Transverse colon (tissue), 4 donors: ENCODE measurements at places on chromosomes 12 and 14. TPM values are rescaled to one million over a fixed set of nuclear protein-coding genes. Genes with fewer than 3 reads are reported as not detected.

DNA sequence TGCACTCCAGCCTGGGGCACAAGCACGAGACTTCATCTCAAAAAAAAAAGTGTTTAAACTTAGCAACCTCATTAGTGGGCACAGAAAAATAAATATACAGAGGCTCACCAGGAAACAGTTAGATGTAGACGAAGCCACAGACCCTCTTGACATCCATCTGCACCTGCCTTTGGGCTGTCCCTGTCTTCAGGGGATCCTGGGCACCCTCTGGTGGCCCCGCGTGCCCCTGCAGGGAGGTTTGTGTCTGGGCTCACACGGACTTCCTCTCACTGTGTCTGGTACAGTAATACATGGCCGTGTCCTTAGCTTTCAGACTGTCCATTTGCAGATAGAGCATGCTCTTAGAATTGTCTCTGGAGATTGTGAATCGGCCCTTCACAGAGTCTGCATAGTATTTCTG lies 916.5 kb downstream of the TMEM121 start:
- DNase-seq, result no peak
- no peaks in the 10 kb centered on the region for H3K36me3 ChIP-seq
- H3K27me3 ChIP-seq, result no peaks in the 10 kb centered on the region
- H3K27ac ChIP-seq, result no peak overlapping the region
- no peaks in the 10 kb centered on the region for H3K4me1 ChIP-seq
- no peak overlapping the region for H3K4me3 ChIP-seq

DNA sequence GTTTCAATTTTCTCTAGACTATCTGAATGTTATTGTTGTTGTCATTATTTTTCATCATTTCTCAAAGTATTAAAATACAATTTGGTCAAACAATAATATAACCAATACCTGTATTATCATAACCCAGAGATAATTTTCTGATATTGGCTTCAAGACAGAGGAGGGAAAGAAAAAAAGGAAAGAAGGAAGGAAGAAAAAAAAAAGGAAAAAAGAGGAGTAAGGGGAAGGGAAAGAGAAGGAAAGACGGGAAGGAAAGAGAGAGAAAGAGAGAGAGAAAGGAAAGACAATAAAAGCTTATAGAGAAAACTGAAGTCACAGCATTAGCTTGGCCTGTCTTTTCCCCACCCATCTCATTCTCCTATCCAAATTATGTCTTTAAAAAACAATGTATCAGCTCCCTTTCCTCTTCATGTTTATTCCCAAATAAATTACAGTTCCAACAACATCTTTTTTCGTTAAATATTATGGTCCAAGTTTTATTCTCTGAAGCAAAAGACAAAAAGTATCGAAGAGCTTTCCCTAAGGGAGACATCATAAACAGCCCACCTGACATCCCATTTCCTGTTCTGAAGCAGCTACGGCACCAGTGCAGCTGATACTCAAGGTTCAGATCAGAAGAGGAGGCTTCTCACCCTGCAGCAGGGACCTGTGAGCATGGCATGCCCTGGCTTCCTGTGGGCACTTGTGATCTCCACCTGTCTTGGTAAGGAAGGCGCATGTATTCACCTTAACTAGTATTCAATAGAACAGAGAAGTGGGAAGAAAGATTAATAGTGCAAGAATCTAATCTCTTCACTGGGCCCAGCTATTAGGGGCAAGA lies 308.3 kb downstream of the DAD1 start:
- H3K4me3 ChIP-seq, result no peak overlapping the region
- peaks cover 4% of the 10 kb centered on the region for H3K27me3 ChIP-seq
- no peaks in the 10 kb centered on the region for H3K4me1 ChIP-seq
- H3K27ac ChIP-seq, result no peak overlapping the region
- DNase-seq, result no peak

- DNase-seq, result peak; percentile 63
- H3K36me3 ChIP-seq, result no peaks in the 10 kb centered on the region
- H3K4me3 ChIP-seq, result no peak overlapping the region
- no peaks in the 10 kb centered on the region for H3K27me3 ChIP-seq
These were observed 95.7 kb downstream of the RFLNA start for GRCh38 chr12:124390442-124391097.

DNA sequence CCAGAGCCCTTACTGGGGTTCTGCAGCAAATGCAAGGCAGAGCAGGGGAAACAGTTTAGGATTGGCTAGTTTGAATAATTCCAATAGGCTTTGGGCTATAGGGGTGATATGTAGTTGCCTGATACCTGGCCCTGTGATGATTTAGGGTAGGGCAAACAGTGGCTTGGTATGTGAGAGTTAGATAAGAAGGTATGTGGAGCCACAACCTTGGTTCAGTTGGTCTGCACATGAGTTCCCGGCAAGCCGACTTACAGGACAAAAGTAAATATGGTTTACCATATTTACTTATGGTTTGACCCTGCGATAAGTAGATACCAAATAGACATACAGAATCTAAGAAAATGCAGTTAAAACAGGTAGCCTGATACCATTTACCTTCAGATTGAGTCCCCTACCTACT lies 8.3 kb upstream of the CAPRIN2 start:
- no peak overlapping the region for H3K27ac ChIP-seq
- H3K36me3 ChIP-seq, result no peaks in the 10 kb centered on the region
- no peaks in the 10 kb centered on the region for H3K27me3 ChIP-seq
- no peaks in the 10 kb centered on the region for H3K4me1 ChIP-seq

DNA sequence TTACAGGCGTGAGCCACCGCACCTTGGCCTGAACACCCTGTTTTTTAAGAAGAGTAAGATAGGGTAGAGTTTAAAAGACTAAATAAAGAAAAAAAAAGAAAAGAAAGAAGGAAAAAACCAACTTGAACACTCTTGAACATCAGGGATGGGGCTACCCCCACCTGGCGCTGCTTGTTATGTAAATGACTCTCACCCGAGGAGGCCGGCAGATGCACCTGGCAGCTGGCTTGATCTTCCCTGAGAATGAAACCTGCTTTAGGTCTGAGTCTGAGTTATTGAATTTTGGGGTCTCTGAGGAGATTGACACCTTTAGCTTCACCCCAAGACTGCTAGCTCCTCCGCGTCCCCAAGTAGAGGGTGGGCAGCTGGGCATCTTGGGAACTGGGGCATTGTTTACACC lies 15.5 kb upstream of the MEG3 start:
- H3K36me3 ChIP-seq, result no peaks in the 10 kb centered on the region
- no peak overlapping the region for H3K4me3 ChIP-seq
- H3K4me1 ChIP-seq, result no peaks in the 10 kb centered on the region
- H3K27me3 ChIP-seq, result no peaks in the 10 kb centered on the region

AICDA gene
- not detected for total RNA-seq

ASB2 gene
- total RNA-seq, result 29.2 TPM

LRR1 gene
- total RNA-seq, result 12.4 TPM

MYG1 gene
- 12.7 TPM for total RNA-seq

DNA sequence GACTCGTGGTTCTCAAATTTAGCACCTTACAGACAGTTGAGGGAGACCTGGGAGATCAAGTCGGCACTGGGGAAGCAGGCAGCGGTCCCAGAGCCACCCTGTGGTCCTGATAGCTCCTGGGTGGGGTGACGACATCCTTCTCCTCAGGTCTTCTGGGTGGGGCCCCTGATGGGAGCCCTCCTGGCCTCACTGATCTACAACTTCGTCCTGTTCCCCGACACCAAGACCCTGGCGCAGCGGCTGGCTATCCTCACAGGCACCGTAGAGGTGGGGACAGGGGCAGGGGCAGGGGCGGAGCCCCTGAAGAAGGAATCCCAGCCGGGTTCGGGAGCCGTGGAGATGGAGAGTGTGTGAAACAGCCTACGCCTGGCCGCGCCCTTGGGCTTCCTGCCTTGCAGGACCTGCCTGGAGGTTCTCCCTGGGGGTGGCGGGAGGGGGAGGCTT lies 2.6 kb downstream of the AQP6 start:
- no peak for DNase-seq
- H3K4me3 ChIP-seq, result no peak overlapping the region
- H3K36me3 ChIP-seq, result no peaks in the 10 kb centered on the region

GRCh38 chr12:79681008-79681590 lies 9.7 kb downstream of the PAWR start:
- no peak overlapping the region for H3K4me3 ChIP-seq
- H3K27ac ChIP-seq, result no peak overlapping the region
- H3K27me3 ChIP-seq, result no peaks in the 10 kb centered on the region
- no peak for DNase-seq

DNA sequence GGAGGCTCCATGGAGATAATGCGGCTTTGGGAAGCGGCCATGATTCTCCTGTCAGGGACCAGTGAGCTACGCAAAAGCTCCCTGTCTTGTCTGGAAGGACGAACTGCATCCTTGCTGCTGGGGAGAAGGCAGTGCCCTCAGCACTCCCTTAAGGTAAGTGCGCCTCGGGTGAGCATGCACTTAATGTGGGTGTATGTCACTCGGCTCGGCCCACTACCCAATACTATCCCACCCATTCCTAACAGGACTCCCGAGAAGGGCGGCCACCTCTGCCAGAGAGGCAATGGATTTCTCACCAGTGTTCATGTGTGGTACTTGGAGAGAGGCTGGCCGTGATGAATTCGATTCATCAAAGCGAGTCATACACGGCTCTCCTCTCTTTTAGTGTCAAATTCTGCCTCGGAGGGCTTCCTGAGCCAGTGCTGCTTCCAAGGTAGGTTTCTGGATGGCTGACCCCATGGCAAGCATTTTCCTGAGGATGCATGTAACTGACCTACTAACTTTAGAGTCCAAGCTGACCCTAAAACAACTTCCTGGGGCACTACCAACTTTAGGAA lies 151.7 kb upstream of the RTL1 start:
- H3K27me3 ChIP-seq, result no peaks in the 10 kb centered on the region
- no peaks in the 10 kb centered on the region for H3K4me1 ChIP-seq
- H3K27ac ChIP-seq, result no peak overlapping the region
- H3K36me3 ChIP-seq, result no peaks in the 10 kb centered on the region
- DNase-seq, result no peak

DNA sequence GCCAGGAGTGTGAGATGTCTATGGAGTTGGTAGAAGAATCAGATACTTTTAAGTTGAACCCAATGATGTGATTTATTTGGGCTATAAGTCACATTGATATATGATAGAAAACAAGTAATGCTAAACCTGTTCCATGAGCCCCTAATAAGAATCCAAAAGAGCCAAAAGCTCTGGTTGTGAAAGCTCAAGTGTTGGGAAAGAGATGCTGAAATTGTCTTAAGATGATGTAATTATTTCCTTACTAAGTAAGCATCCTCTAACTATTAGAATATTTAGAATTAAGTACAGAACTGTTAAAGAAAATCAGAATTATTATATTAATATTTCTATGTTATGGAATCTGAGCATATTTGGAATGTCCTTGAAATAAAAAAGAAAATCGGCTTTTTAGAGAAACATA lies 17.6 kb upstream of the SLC2A13 start:
- H3K36me3 ChIP-seq, result no peaks in the 10 kb centered on the region
- H3K27me3 ChIP-seq, result no peaks in the 10 kb centered on the region
- no peak overlapping the region for H3K27ac ChIP-seq
- H3K4me3 ChIP-seq, result no peak overlapping the region

DNA sequence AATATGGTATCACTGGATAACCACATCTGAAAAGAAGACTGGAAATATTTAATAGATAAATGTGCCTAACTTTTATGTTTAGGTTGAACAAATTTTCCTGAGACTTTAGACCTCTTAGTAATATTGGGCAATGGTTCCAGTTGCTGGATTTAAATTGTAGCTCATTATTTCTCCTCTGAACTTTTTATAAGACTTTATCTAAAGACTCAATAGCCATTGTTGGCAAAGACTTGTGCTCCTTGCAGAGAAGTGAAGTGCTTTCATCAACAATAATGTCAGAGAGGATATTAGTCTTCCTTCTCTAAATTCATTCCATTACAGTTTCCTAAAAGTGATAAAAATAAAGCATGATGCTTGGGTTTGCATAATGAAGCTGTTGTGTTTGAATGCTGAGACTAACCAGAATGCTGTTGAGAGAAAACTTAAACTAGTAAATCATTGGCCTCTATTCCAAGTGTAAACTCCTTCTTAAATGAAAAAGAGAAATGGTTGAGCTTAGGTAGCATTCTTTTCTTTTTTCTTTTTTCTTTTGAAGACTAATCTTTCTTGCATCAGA lies 200.2 kb downstream of the TMTC3 start:
- H3K4me1 ChIP-seq, result no peaks in the 10 kb centered on the region
- no peak for DNase-seq
- no peaks in the 10 kb centered on the region for H3K36me3 ChIP-seq
- no peak overlapping the region for H3K27ac ChIP-seq

BICDL1 gene
- total RNA-seq, result 19.5 TPM

- no peaks in the 10 kb centered on the region for H3K27me3 ChIP-seq
- H3K36me3 ChIP-seq, result no peaks in the 10 kb centered on the region
- no peak overlapping the region for H3K27ac ChIP-seq
- no peak for DNase-seq
- H3K4me3 ChIP-seq, result no peak overlapping the region
These were observed 359.8 kb downstream of the PCNX1 start for GRCh38 chr14:71267007-71267513.

AQP2 gene
- not detected for total RNA-seq

GRCh38 chr14:90569201-90569600 lies 172.4 kb downstream of the CALM1 start:
- DNase-seq, result no peak
- H3K4me3 ChIP-seq, result no peak overlapping the region
- H3K4me1 ChIP-seq, result no peaks in the 10 kb centered on the region
- H3K36me3 ChIP-seq, result no peaks in the 10 kb centered on the region
- H3K27ac ChIP-seq, result peak overlapping the region; percentile 57
- no peaks in the 10 kb centered on the region for H3K27me3 ChIP-seq

- peak overlapping the region; percentile 95 for H3K27ac ChIP-seq
- peak overlapping the region; percentile 80 for H3K4me3 ChIP-seq
- no peaks in the 10 kb centered on the region for H3K36me3 ChIP-seq
- no peaks in the 10 kb centered on the region for H3K27me3 ChIP-seq
- peak; percentile 26 for DNase-seq
These were observed 1.1 kb downstream of the HDAC7 start for GRCh38 chr12:47818467-47819137.
